ENCODE measurements at places on chromosomes 5 and 9. TPM values are rescaled to one million over a fixed set of nuclear protein-coding genes. Genes with fewer than 3 reads are reported as not detected.

Gene ATP10B
- total RNA-seq: not detected

Gene PCDHGA10
- total RNA-seq: 22.4 TPM

Gene ANKRD31
- total RNA-seq: 0.13 TPM

Gene PCDHB14
- total RNA-seq: 8.8 TPM

Gene LHX3
- total RNA-seq: not detected

GRCh38 chr9:122426723-122427122 is 51.0 kb downstream of the OR1J1 start:
- H3K36me3 ChIP-seq: no peaks in the 10 kb centered on the region
- H3K27me3 ChIP-seq: peaks cover 49% of the 10 kb centered on the region
- no peaks in the 10 kb centered on the region for H3K4me1 ChIP-seq
- no peak for DNase-seq

Gene PCDHB9
- total RNA-seq: 3.4 TPM

DNA sequence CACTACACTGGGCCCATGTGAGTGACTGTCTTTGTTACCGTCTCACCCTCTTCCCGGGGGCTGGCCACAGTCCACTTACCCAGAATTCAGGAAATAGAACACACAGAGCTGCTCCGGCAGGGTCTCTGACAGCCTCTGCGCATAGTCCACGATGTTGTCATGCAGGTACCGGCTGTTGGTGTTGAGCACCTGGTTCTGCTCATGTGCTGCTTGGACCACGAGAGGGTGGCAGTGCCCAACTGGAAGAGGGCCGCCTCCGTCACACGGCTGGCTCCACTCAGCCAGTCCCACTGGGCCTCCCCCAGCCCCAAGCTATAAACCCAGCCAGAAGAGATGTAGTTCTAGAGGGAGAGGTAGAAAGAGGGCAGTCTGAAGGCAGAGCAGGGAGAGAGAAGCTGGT is 2.7 kb downstream of the PHYKPL start:
- no peaks in the 10 kb centered on the region for H3K27me3 ChIP-seq
- H3K36me3 ChIP-seq: peaks cover 42% of the 10 kb centered on the region
- H3K27ac ChIP-seq: no peak overlapping the region

Gene CLK4
- total RNA-seq: 28.7 TPM

DNA sequence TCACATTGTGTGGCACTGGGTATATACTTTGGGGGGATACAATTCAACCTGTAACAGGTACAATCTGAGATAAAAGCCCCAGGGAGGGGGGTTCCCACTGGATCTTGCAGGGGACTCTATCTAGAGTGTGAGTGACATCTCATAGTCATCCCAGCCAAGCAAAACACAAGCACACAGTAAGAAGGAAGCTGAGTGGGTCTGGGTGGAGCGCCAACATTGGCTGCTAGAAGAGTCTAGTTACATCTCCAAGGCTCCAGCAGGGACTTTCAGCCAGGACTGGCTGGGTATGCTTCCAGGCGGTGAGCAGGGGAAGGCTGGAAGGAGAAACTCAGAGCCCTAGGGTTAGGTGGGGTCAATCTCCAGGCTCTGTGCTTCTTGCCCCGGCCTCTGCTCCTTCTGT is 53.0 kb downstream of the IL31RA start:
- no peaks in the 10 kb centered on the region for H3K36me3 ChIP-seq
- no peaks in the 10 kb centered on the region for H3K27me3 ChIP-seq
- peaks cover 21% of the 10 kb centered on the region for H3K4me1 ChIP-seq
- H3K27ac ChIP-seq: no peak overlapping the region
- DNase-seq: no peak
- no peak overlapping the region for H3K4me3 ChIP-seq

DNA sequence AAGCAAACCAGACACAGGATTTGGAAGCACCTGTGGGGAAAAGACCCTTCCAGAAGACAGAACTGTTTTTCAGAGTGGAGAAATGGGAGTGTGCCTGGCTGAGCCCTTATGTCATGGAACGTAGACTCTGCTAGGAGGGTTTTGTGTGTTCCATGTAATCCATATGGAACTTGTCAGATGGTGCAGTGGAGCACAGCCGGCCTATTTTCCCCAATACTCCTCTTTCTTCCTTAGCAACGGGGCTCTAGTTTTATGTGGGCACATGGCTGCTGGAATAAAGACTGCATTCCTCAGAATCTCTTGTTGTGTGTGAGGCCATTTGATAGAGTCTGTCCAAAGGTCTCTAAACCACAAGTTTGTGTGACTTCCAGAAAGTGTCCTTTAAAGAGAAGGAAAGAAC is 284.0 kb downstream of the DRD1 start:
- H3K36me3 ChIP-seq: no peaks in the 10 kb centered on the region
- no peaks in the 10 kb centered on the region for H3K27me3 ChIP-seq
- DNase-seq: no peak
- H3K4me3 ChIP-seq: no peak overlapping the region

GRCh38 chr9:125497478-125497877 is 209.5 kb downstream of the MAPKAP1 start:
- no peak for DNase-seq
- no peaks in the 10 kb centered on the region for H3K27me3 ChIP-seq
- H3K4me3 ChIP-seq: no peak overlapping the region
- H3K4me1 ChIP-seq: peaks cover 18% of the 10 kb centered on the region
- no peak overlapping the region for H3K27ac ChIP-seq

Gene CARTPT
- not detected for total RNA-seq

Gene CCIN
- not detected for total RNA-seq

Gene PCDHGC4
- total RNA-seq: 2.8 TPM

Gene OR1Q1
- total RNA-seq: not detected

Gene RUSC2
- total RNA-seq: 59.4 TPM

- H3K4me3 ChIP-seq: no peak overlapping the region
- H3K27ac ChIP-seq: no peak overlapping the region
- DNase-seq: no peak
- peaks cover 27% of the 10 kb centered on the region for H3K27me3 ChIP-seq
- H3K36me3 ChIP-seq: no peaks in the 10 kb centered on the region
These were observed 2.8 kb upstream of the SMARCA2 start for GRCh38 chr9:2012347-2012746.

DNA sequence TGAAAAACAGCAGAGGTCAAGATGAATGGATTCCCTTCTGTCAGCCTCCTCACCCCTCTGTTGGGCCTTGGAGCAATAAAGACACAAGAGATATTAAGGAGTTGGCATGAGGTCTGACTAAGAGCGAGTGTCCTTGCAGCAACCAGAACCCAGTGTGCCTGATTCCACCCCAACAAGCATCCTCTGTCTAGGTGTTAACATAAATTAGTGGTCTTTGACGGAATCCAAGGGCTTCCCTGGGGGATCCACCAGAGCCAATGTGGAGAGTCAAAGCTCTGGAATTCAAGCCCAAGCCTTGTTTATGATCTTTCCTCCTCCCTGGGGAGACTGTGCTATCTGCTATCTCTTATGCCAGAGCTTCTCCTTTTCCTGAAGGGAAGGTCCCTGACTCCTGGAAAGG is 128.1 kb upstream of the SMIM23 start:
- H3K27ac ChIP-seq: no peak overlapping the region
- peaks cover 2% of the 10 kb centered on the region for H3K36me3 ChIP-seq
- H3K4me3 ChIP-seq: no peak overlapping the region
- no peak for DNase-seq
- H3K27me3 ChIP-seq: peaks cover 11% of the 10 kb centered on the region

GRCh38 chr5:125276096-125276495 is 529.7 kb upstream of the ZNF608 start:
- H3K27me3 ChIP-seq: no peaks in the 10 kb centered on the region
- H3K27ac ChIP-seq: no peak overlapping the region
- no peaks in the 10 kb centered on the region for H3K36me3 ChIP-seq
- no peak for DNase-seq
- H3K4me1 ChIP-seq: peaks cover 43% of the 10 kb centered on the region
- H3K4me3 ChIP-seq: no peak overlapping the region

DNA sequence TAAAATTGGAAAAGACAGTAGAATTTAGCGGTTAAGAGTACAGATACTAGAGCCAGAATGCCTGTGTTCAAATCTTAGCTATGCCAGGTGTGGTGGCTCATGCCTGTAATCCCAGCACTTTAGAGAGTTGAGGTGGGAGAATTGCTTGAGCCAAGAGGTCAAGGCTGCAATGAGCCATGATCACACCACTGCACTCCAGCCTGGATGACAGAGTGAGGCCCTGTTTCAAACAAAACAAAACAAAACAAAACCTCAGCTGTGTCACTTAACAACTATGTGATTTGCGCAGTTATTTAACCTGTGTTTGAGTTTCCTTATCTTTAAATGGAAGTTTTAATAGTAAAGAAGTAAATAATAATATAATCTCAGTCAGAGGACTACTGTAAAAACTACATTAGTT is 68.3 kb downstream of the TBCA start:
- H3K4me1 ChIP-seq: peaks cover 3% of the 10 kb centered on the region
- H3K27me3 ChIP-seq: no peaks in the 10 kb centered on the region
- no peak overlapping the region for H3K4me3 ChIP-seq
- H3K27ac ChIP-seq: no peak overlapping the region
- peaks cover 34% of the 10 kb centered on the region for H3K36me3 ChIP-seq

Gene MTREX
- 61.3 TPM for total RNA-seq

- no peak for DNase-seq
- no peak overlapping the region for H3K4me3 ChIP-seq
- H3K4me1 ChIP-seq: no peaks in the 10 kb centered on the region
- no peaks in the 10 kb centered on the region for H3K36me3 ChIP-seq
- H3K27ac ChIP-seq: no peak overlapping the region
These were observed 17.0 kb downstream of the LHX3 start for GRCh38 chr9:136187683-136188586.

Gene GPR151
- not detected for total RNA-seq

Gene HCN1
- total RNA-seq: not detected

Gene OGN
- 3.9 TPM for total RNA-seq

- H3K4me1 ChIP-seq: peaks cover 9% of the 10 kb centered on the region
- no peak overlapping the region for H3K27ac ChIP-seq
- no peaks in the 10 kb centered on the region for H3K27me3 ChIP-seq
- no peak overlapping the region for H3K4me3 ChIP-seq
- DNase-seq: no peak
These were observed 57.5 kb upstream of the STK32A start for GRCh38 chr5:147177125-147177840.

Gene IFNA2
- not detected for total RNA-seq

GRCh38 chr5:32172923-32173266 is 1.2 kb downstream of the GOLPH3 start:
- H3K36me3 ChIP-seq: peaks cover 27% of the 10 kb centered on the region
- H3K4me1 ChIP-seq: peaks cover 54% of the 10 kb centered on the region
- H3K27me3 ChIP-seq: no peaks in the 10 kb centered on the region
- no peak for DNase-seq

DNA sequence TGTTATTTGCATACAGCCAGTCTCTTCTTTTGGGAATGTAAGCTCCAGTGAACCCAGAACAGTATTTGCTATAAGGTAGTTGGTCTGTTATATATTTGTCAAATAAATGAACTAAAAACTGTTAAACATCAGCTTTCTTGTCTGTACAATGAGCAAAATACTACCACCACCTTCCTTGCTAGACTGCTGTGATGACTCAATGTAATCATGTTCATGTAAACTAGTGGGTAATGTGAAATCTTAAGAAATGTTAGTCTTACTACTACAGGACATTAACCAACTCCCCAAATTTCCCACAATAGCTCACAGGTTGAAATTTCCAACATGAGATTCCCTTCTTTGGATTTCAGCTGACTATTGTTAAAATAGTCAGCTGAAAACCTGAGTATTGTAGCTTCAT is 176.1 kb downstream of the TRPM3 start:
- no peak overlapping the region for H3K4me3 ChIP-seq
- peaks cover 8% of the 10 kb centered on the region for H3K27me3 ChIP-seq
- H3K27ac ChIP-seq: no peak overlapping the region

- no peaks in the 10 kb centered on the region for H3K27me3 ChIP-seq
- H3K36me3 ChIP-seq: no peaks in the 10 kb centered on the region
- no peaks in the 10 kb centered on the region for H3K4me1 ChIP-seq
- no peak overlapping the region for H3K4me3 ChIP-seq
These were observed 416.5 kb upstream of the CCNH start for GRCh38 chr5:87829217-87829551.

GRCh38 chr5:172749881-172750633 is 20.9 kb downstream of the DUSP1 start:
- peak overlapping the region; percentile 16 for H3K27ac ChIP-seq
- H3K4me3 ChIP-seq: no peak overlapping the region
- H3K4me1 ChIP-seq: peaks cover 12% of the 10 kb centered on the region
- H3K36me3 ChIP-seq: no peaks in the 10 kb centered on the region

GRCh38 chr5:55903121-55903701 is 52.1 kb downstream of the IL31RA start:
- H3K27ac ChIP-seq: no peak overlapping the region
- DNase-seq: no peak
- no peaks in the 10 kb centered on the region for H3K27me3 ChIP-seq
- peaks cover 22% of the 10 kb centered on the region for H3K4me1 ChIP-seq
- H3K4me3 ChIP-seq: no peak overlapping the region

Gene ACTBL2
- total RNA-seq: not detected

DNA sequence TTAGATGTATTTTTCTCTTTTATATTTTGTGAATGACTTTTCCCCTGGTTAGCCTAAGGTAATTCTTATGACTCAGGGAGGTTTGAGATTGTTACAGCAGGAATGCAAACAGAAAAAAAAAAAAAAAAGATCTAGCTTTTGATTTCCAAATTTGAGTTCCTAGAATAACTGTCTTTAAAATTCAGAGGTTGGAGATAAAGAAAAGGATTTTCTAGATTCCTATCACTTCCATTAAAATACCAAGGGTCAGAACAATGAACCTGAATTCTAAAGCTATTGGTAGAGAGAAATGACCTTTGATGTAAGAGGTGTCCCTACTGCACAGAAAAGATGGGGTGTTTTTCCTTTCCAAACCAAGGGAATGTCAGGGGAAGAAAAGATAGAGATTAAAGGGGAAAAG is 262.5 kb downstream of the DOCK8 start:
- H3K27ac ChIP-seq: no peak overlapping the region
- no peak overlapping the region for H3K4me3 ChIP-seq
- DNase-seq: no peak
- H3K4me1 ChIP-seq: no peaks in the 10 kb centered on the region

- H3K27me3 ChIP-seq: peaks cover 2% of the 10 kb centered on the region
- H3K27ac ChIP-seq: no peak overlapping the region
- no peaks in the 10 kb centered on the region for H3K36me3 ChIP-seq
- no peak for DNase-seq
These were observed 229.1 kb downstream of the MTRR start for GRCh38 chr5:8098081-8098480.

Gene CYLC2
- total RNA-seq: not detected

GRCh38 chr9:83715221-83715620 is 7.5 kb upstream of the UBQLN1 start:
- DNase-seq: no peak
- no peaks in the 10 kb centered on the region for H3K36me3 ChIP-seq
- no peak overlapping the region for H3K27ac ChIP-seq
- no peak overlapping the region for H3K4me3 ChIP-seq
- no peaks in the 10 kb centered on the region for H3K4me1 ChIP-seq
- peaks cover 3% of the 10 kb centered on the region for H3K27me3 ChIP-seq

DNA sequence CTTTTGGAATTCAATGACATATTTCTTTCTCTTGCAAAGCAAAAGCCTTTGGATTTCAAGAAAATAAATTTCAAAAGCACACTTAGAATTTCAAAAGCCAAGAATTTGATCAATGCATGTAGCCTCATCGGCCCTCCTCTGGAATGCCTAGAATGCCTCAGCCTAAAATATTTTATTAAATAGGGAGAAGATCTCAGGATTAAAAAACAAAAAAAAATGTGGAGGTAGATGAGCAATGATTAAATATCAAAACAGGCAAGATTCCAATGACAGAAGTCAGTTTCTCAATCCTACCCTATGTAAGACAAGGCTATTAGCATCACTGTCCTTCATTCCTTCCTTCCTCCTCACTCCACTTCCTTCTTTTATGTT is 169.0 kb downstream of the CDH6 start:
- no peak overlapping the region for H3K4me3 ChIP-seq
- H3K27me3 ChIP-seq: no peaks in the 10 kb centered on the region
- DNase-seq: no peak
- H3K36me3 ChIP-seq: peaks cover 2% of the 10 kb centered on the region
- H3K4me1 ChIP-seq: peaks cover 35% of the 10 kb centered on the region

- no peak for DNase-seq
- H3K4me3 ChIP-seq: no peak overlapping the region
- peaks cover 28% of the 10 kb centered on the region for H3K4me1 ChIP-seq
- no peak overlapping the region for H3K27ac ChIP-seq
These were observed 209.3 kb upstream of the SLC24A2 start for GRCh38 chr9:19998153-19998552.
